ENCODE measurements at places on chromosomes 5 and 9. TPM values are rescaled to one million over a fixed set of nuclear protein-coding genes. Genes with fewer than 3 reads are reported as not detected.

DNA sequence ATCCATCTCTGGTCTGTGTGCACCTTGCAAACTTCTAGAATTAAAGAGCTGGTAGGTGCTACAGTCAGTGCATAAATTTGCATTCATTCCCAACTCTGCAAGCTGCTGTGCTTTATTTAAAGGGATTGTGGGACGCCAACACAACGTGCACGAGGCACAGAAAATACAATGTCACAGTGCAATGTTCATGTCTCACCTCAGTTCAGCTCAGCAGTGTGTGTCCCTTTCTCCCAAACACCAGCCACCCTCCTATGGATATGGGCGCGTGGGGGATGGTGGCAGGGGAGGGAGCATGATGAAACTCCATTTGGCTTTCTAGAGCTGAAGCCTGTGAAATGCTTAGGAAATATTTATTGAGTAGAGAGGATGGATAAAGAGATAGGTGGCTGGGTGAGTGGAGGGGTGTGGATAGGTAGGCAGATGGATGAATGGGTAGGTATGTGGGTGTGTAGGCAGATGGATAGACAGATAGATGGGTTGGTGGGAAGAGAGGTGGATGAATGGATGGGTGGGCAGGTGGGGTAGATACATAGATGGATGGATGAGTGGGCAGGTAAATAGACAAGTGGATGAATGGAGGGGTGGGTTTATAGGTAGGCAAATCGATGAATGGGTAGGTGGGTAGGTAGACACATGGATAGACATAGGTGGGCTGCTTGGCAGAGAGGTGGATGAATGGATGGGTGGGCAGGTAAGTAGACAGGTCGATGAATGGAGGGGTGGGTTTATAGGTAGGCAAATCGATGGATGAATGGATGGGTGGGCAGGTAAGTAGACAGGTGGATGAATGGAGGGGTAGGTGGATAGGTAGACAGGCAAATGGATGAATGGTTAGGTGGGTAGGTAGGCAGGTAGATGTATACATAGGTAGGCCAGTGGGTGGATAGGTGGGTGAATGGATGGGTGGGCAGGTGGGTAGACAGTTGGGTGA, 92.7 kb upstream of the FCN2 start:
- H3K4me1 ChIP-seq, result no peaks in the 10 kb centered on the region
- no peak overlapping the region for H3K27ac ChIP-seq
- DNase-seq, result no peak
- H3K27me3 ChIP-seq, result no peaks in the 10 kb centered on the region
- H3K36me3 ChIP-seq, result no peaks in the 10 kb centered on the region

DNA sequence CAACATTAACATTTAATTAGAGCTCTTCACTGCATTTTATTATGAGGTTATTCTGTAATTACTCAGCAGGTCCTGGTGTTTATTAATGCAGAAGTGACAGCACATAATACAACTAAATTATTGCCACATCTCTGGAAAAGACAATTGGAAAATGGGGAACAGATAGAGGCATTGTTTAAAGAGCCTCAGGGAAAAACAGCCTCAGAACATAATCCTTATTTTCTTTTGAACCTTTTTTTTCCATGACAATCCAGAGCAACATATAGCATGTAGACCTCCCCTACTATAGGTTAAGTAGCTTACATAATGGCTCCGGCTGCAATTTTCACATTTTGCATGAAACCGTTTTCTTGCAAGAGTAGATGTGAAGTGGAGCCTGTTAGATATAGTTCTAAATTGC, 87.2 kb downstream of the RMI1 start:
- no peak overlapping the region for H3K4me3 ChIP-seq
- no peaks in the 10 kb centered on the region for H3K36me3 ChIP-seq
- no peaks in the 10 kb centered on the region for H3K4me1 ChIP-seq
- DNase-seq, result no peak
- H3K27ac ChIP-seq, result no peak overlapping the region
- H3K27me3 ChIP-seq, result peaks cover 6% of the 10 kb centered on the region

DNA sequence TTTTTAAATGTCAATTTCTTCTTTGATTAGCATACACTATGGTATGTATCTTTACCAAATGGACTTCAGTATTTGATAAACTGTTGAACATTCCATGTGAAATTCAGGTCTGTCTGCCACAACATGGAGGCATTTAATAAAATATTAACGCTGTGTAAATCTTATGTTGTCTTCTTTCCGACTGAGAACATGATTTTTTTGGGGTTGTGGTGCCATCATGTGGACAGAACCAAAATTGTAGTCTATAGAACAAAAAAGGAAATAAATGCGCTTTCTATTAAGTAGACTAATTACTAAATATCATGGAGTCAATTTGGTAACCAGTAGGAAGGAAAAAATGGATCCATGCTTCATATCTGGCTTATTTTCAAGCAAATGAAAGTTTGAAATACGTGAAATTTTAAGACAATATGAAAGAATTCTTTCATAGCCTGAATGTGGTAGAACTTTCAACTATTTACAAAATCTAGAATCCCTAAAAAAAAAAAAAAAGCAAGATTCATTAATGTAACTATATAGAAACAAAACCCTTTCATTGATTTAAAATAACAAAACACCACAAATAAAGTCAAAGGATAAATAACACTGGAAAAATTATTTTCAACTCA, 2.8 kb upstream of the PLK2 start:
- DNase-seq, result peak; percentile 84
- H3K27me3 ChIP-seq, result peaks cover 15% of the 10 kb centered on the region
- no peak overlapping the region for H3K4me3 ChIP-seq
- peaks cover 27% of the 10 kb centered on the region for H3K4me1 ChIP-seq
- H3K36me3 ChIP-seq, result peaks cover 1% of the 10 kb centered on the region

DNA sequence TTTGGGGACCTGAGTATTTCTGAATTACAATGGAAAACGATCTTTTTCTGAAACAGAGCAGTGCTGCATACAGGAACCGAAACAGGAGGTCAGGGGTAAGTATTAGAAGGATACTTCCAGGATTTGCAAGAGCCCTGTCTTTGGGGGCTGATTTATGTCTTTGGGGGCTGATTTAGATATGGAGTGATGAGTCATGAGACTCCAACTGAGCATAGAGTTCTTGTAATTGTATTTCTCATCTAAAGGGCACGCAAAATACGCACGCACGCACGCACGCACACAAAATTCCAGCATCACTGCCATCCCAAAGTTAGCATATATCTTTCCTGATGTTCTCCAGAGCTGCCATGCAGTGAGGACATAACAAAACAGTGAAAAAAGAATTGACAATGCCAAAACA, 414.8 kb upstream of the CCNH start:
- H3K27me3 ChIP-seq, result no peaks in the 10 kb centered on the region
- H3K36me3 ChIP-seq, result no peaks in the 10 kb centered on the region
- no peak overlapping the region for H3K27ac ChIP-seq
- no peaks in the 10 kb centered on the region for H3K4me1 ChIP-seq
- DNase-seq, result no peak

The PAX5 gene
- 0.16 TPM for total RNA-seq

DNA sequence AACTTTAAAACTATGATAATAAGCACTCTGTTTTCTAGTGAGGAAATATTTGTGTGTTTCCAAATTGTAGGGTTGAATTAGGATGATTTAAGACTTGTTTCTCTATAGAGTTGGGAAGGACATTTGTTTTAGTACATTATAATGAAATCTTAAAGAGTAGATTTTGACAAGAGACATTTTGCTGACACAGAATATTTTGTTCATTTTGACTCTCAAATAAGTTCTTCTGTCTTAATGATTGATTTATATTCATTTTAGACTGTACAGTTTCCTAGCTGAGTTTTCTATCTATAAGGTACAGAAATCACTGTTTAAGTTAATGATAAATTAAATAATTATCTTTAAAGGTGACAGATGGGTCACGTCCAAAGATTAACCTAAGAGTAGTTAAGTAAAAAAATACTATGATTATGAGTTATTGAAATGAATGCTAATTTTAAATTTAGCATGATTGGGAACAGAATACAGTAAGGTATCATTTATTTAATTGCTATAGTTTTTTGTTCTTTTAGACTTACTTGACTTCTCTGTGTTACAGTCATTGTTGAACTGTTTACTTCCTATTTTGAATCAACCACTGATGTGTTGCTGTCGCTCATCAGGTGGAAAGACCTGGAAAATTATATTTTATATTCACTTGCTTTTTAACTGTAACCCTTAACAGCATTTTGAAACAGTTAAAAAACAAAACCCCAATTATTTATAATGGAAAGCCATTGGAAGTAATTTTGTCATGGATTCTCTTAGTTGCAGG, 19.5 kb downstream of the PBX3 start:
- no peaks in the 10 kb centered on the region for H3K27me3 ChIP-seq
- H3K4me1 ChIP-seq, result peaks cover 7% of the 10 kb centered on the region
- no peak overlapping the region for H3K4me3 ChIP-seq
- DNase-seq, result no peak
- peaks cover 2% of the 10 kb centered on the region for H3K36me3 ChIP-seq

DNA sequence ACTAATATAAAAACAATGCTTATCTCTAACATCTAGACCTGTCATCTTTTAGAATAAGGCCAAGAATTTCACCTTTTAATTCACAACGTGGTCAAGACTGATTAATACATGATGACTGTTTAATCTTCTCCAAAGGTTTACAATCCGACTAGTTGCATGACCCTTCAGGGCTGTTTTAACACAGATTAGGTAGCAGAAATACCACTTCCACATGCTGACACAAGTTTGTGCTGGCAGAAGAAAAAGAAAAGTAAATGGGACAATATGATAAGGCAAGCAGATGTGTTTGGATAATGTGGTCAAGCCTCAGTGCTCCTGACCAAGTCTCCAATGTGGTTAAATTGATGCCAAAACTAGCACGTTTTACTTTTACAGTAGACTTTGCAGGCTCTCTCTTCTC, 31.1 kb downstream of the SEMA6A start:
- no peaks in the 10 kb centered on the region for H3K36me3 ChIP-seq
- no peak overlapping the region for H3K27ac ChIP-seq
- H3K4me3 ChIP-seq, result no peak overlapping the region
- H3K27me3 ChIP-seq, result no peaks in the 10 kb centered on the region

- no peaks in the 10 kb centered on the region for H3K4me1 ChIP-seq
- H3K27ac ChIP-seq, result no peak overlapping the region
- H3K4me3 ChIP-seq, result no peak overlapping the region
- no peaks in the 10 kb centered on the region for H3K27me3 ChIP-seq
Measured at GRCh38 chr9:123456011-123456410, 100.0 kb downstream of the CRB2 start.

DNA sequence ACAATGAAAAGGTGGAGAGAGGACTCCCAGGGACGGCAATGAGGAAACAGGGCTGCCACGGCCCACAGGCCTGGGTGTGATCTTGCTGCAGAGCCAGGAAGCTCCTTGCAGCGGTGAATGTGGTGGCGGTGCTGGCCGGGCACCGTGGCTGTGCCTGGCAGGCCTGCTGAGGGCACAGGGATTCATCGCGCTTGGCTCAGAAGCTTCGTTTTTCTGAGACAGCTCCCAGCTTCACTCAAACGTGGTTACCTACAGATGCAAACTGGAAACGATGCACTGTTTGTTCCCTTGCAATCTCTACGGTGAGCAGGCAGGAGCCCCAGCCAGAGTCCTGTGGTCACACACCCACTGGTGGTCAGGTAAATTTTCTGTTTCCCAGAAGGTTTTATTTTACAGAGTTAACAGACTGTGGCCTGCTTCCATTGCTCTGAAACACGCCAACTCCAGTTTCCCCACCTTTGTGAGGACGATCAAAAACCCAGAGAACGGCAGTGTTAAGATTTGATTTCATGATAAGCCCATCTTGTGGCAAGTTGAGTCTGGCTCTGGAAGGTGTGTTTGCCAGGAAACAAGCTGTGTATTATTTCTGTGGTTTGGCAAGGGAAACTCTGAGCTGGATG, 183.9 kb downstream of the AUH start:
- peaks cover 58% of the 10 kb centered on the region for H3K4me1 ChIP-seq
- peak overlapping the region; percentile 98 for H3K27ac ChIP-seq
- no peaks in the 10 kb centered on the region for H3K27me3 ChIP-seq
- peak overlapping the region; percentile 56 for H3K4me3 ChIP-seq

DNA sequence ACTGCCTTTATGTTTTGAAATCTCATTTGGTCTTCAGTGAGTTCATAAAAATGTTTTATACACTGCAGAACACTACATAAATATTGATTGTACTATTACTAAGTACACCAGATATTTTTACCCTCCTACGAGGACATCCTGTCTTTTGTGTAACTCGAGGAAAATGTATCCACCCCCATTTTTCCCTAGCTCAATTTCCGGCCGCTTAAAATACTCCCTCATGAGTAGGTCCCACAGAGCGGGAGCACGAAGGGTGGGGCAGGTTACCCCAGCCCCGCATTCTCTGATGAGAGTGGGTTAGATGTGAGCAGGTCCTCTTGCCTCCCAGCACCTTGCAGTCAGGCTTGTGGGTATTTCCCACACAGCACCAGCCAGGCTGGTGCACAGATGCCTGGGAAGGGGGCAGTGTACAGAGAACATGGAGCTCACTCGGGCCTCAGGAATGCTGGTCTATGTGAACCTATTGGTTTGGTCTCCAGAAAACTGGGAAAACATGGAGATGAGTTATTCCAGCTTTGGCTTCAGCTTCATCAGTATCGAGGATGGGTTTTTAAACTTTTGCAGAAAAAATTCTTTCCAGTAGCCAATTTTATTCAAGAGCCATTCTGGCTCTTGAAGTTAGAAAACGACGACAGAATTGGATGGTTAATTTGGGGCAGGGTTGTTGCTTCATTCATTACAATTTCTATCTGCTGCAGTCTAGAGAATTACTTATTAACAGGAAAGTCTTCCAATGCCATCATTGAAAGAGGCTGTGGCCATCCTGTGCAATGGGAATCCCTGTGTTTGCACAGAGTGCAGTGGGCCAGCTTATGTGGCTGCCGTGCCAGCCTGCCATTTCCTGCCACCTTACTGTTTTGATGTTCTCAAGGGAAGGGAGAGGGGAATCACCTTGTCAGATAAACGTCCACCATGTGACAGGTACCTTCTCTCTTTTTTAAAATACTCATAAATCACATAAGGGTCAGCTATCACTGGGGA, 73.2 kb downstream of the WDR41 start:
- H3K4me3 ChIP-seq, result no peak overlapping the region
- peaks cover 2% of the 10 kb centered on the region for H3K27me3 ChIP-seq
- H3K4me1 ChIP-seq, result no peaks in the 10 kb centered on the region
- DNase-seq, result no peak

The ARAP3 gene
- total RNA-seq, result 10.9 TPM

GRCh38 chr5:88727705-88728313, 155.2 kb downstream of the MEF2C start:
- H3K4me3 ChIP-seq, result no peak overlapping the region
- H3K27me3 ChIP-seq, result peaks cover 5% of the 10 kb centered on the region
- no peak overlapping the region for H3K27ac ChIP-seq
